Activated naive CD4-positive, alpha-beta T cell treated with anti-CD3 and anti-CD28 coated beads, Interleukin-2, amount 10 ng/mL, durations not matched to agents 7 days and 5 days (primary cell): ENCODE measurements at places on chromosomes 4 and X.

GRCh38 chrX:119687661-119688413, 5.1 kb downstream of the SEPTIN6 start:
- peak; percentile 30 for DNase-seq

DNA sequence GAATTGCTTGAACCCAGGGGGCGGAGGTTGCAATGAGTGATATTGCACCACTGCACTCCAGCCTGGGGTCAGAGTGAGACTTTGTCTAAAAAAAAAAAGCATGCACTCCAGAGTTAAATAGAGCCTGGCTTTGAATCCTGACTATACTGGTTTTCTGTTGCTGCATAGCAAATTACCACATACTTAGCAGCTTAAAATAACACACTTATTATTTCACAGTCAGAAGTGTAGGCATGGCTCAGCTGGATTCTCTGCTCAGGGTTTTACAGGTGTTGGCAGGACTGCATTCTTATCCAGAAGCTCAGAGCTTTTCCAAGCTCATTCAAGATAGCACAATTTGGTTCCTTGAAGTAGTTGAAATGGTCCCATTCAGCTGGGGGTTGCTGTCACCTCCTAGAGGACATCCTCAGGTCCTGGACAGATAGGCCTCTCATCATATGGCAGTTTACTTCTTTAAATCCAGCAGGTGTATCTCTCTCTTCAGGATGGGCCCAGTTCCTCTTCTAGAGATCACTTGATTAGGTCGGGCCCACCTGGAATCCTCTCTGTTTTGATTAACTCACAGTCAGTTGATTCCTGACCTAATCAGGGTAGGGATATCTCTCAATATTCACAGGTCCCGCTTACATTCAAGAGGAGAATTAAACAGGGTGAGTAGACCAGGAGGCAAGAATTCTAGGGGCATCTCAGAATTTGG, 26.8 kb downstream of the DOCK11 start:
- DNase-seq = no peak

GRCh38 chr4:67019686-67020437, 525.4 kb downstream of the CENPC start:
- DNase-seq = no peak

- DNase-seq = peak; percentile 28
Observed at GRCh38 chr4:39032218-39033085, at the start of gene TMEM156. Gene TMEM156 (minus strand): TSS chr4:39032409. CDS start chr4:39032313, 96 bp downstream.

- no peak for DNase-seq
Observed at GRCh38 chrX:133555782-133556458, 140.6 kb upstream of the GPC4 start.

- no peak for DNase-seq
Observed at GRCh38 chrX:110081320-110081719, 78.4 kb downstream of the TMEM164 start.

DNA sequence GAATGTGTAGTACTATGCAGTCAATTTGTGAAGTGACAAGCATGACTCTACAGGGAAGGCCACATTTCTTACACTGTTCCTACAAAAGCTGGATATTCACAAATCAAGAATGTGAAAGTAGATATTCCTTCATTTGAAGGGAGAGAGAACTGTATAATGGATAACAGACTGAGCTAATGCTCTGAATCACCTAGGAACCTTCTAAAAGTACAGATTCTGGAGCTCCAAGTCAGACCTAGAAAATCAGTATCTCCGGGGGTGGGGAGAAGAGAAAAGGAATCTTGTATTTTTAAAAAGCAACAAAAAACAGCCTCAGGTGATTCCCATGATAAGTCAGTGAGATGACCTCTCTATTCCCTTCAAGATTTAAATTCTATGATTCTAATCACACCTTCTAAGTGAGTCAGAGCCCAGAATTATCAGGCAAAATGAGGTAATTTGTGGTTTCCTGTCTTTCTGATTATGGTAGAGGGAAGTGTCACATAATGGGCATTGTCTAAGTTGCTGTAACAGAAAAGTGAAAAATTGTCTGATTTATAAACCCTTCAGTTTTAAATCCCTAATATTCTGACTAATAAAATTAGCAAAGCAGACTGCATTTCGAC, 80.9 kb downstream of the IL21 start:
- DNase-seq = no peak

- no peak for DNase-seq
Observed at GRCh38 chr4:126411047-126411446, 1096.3 kb downstream of the FAT4 start.

DNA sequence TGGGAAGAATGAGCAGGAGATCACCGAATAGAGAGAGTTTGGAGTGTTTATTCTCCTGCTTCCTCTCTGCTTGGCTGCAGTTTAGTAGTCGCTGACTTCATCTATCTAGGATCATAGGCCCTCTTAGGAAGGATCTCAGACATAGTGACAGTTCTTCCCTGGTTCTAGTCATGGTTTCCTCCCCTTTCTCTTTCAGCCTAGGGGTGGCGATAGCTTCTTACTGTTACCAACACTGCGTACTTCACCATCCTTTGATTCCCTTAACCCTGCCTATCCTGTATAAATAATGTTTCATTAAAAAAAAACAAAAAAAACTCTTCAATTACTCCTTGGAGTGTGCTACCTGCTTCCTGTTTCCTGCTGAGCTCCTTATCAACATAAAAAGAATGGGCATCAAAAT, 103.8 kb downstream of the DDX53 start:
- DNase-seq = no peak

DNA sequence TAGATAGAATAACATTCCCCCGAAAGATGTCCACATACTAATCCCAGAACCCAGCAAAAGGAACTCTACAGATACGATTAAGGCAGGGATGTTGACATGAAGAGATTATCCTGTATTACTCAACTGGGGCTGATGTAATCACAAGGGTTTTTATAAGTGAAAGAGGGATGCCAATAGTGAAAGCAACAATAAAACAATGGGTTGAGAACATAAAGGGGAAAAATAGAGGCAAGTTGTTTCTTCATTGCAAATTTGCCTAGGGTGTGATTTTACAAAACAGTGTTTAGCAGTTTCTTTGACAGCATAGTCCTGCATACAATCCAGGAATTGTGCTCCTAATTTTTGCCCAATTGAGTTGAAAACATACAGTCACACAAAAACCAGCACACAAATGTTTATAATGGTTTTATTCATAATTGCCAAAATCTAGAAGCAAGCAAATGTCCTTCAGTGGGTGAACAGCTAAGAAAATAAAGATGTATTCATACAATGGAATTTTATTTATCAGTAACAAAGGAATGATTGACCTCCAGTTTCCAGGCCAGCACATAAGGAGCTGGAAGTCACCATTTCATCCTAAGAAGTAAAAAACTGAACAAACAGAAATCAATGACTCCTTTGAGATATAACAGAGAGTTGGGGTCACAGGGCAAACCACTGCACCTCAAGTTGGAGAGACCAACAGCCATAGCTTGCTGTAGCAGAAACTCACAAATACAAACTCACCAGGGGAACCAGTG, 107.2 kb downstream of the CENPC start:
- no peak for DNase-seq

DNA sequence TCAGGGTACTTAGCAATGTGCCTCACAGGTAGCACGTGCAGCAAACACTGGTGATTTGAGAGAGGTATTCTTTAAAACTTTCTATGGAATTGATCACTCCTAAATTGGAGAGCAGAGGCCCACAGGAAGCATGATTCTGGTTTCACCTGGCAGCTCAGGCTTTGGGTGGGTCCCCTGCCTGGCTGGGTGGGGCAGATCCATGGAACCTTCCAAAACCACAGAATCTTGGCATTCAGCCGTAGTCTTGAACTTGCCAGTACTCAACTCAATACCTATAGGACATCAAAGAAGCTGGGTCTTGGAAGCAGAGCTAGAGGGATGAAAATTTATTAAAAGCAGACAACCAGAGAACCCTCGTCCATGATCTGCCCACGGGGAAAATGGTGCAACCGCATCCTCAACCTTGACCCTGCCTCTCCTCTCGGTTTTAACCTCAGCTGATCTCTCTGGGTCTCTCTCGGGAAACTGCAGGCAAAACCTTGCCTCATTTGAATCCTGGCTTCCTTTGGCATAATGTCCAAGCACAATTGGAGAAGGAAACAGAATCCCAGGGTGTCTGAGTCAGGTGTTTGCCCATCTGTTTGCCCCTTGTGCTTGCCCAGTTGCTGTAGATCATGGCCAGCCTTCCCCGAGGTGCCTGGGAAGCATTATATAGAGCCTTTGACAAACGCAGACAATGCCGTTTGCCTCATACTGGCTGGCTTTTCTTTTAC, 22.9 kb downstream of the OTOP1 start:
- DNase-seq = no peak

DNA sequence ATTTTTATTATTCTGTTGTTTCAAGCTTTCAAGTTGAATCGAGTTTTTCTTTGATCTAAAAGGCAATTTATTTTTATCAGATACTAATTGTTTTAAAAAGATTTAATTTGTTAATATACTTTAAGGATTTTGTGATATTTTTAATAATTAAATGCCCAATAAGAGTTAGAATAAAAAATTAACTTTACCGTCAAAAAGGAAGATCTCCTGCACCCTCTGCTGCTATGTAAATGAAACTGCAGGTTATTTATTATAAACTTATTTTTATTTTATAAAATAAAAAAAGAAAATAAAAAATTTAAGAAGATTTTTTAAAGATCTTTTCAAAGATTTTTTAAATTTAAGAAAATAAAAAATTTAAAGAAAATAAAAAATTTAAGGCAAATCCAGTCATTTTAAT, 166.1 kb downstream of the CCSER1 start:
- no peak for DNase-seq

GRCh38 chrX:135477576-135477975, 42.9 kb upstream of the INTS6L start:
- DNase-seq = peak; percentile 65

DNA sequence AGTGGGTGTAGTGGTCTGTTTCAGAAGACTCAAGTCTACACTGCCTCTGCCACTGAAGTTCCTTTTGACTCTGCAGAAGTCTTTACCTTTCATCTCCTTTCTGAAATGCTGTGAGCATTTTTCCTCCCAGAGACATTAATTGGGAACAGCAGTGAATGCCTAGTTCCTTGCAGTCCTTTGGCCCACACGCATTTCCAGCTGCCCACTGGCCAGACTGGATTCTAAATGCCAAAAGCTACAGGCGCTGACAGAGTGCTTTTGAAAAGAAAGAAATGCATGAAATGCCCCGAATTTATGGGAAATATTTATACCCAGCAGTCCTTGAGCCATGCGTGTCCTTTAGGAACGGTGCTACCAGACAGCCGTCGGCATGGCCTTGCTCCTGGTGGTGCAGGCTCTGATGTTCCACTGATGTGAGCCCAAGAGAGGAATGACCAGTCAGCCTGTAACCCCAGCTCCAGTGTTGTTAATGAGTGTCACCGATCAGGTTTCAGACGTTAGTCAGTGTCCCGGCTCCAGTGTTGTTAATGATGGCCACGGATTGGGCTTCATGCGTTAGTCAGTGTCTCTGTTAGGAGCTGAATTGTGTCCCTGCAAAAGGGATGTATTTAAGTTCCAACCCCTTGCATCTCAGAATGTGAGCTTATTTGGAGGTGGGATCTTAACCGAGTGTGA, 132.6 kb downstream of the TBL1X start:
- DNase-seq = no peak

DNA sequence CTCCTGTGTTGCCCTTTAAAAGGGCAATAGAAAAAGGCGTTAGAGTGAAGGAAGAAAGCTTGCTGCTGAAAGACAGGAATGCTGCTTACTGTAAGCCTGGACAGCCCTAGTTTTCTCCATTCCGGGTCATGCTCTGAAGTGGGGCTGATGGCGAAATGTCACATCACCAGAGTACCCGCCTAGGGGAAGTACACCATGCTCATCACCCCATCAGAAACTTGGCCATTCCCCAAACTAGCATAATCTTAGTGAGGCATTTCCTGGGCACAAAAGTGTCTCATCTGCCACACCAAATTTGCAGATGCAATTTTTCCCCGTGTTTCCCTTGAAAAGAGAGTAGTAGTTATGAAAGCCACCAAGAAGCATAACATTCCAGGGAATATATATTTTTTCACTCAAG, 47.8 kb upstream of the CAMK2D start:
- no peak for DNase-seq
